ENCODE measurements at places on chromosomes 3 and 15. TPM values are rescaled to one million over a fixed set of nuclear protein-coding genes. Genes with fewer than 3 reads are reported as not detected.

The SRGAP3 gene
- 1.4 TPM for polyA plus RNA-seq

The KCNMB2 gene
- polyA plus RNA-seq, result 1.8 TPM

The LRTM1 gene
- polyA plus RNA-seq, result not detected

The ARPP19 gene
- 39.3 TPM for polyA plus RNA-seq

The KNL1 gene
- 1.3 TPM for polyA plus RNA-seq

The PRSS50 gene
- 0.07 TPM for polyA plus RNA-seq

The GPR156 gene
- 0.11 TPM for polyA plus RNA-seq

The SNX33 gene
- 18.3 TPM for polyA plus RNA-seq

The ACAN gene
- 0.11 TPM for polyA plus RNA-seq

The CBLB gene
- 20.9 TPM for polyA plus RNA-seq

The HRG gene
- not detected for polyA plus RNA-seq

The PLA2G4E gene
- polyA plus RNA-seq, result not detected

The WDR93 gene
- polyA plus RNA-seq, result 0.92 TPM

The GHSR gene
- not detected for polyA plus RNA-seq

The ALDH1A2 gene
- 15.6 TPM for polyA plus RNA-seq

The NANOGP8 gene
- not detected for polyA plus RNA-seq

The SLCO2A1 gene
- polyA plus RNA-seq, result 6.3 TPM

The LRRIQ4 gene
- polyA plus RNA-seq, result not detected

The CCR3 gene
- not detected for polyA plus RNA-seq

The IRAK2 gene
- polyA plus RNA-seq, result 0.67 TPM

The DPPA2 gene
- not detected for polyA plus RNA-seq

The ISLR gene
- polyA plus RNA-seq, result 65.8 TPM

The LPP gene
- 3.6 TPM for polyA plus RNA-seq

The CP gene
- 2.5 TPM for polyA plus RNA-seq

The HES1 gene
- 17.4 TPM for polyA plus RNA-seq

The ZNF80 gene
- not detected for polyA plus RNA-seq

The PTPN9 gene
- 9.8 TPM for polyA plus RNA-seq

The A4GNT gene
- 0.18 TPM for polyA plus RNA-seq

The IL17RB gene
- 0.46 TPM for polyA plus RNA-seq

The CD200R1L gene
- polyA plus RNA-seq, result not detected

The RASGRF1 gene
- 1.1 TPM for polyA plus RNA-seq

The KBTBD13 gene
- polyA plus RNA-seq, result 0.03 TPM

The DNAH1 gene
- 10.7 TPM for polyA plus RNA-seq

The CCR5 gene
- polyA plus RNA-seq, result 0.90 TPM

The CCR2 gene
- 2.2 TPM for polyA plus RNA-seq

The SERPINI2 gene
- 0.90 TPM for polyA plus RNA-seq

The HEMK1 gene
- polyA plus RNA-seq, result 12.6 TPM

The CACNA2D3 gene
- polyA plus RNA-seq, result 0.30 TPM

The ABHD17C gene
- 4.5 TPM for polyA plus RNA-seq

The TICRR gene
- polyA plus RNA-seq, result not detected

The HYAL1 gene
- polyA plus RNA-seq, result 14.9 TPM

The IL16 gene
- 9.3 TPM for polyA plus RNA-seq

The SEMA5B gene
- 1.5 TPM for polyA plus RNA-seq

The CHRNA7 gene
- 1.5 TPM for polyA plus RNA-seq

The ATP13A5 gene
- not detected for polyA plus RNA-seq

The SQOR gene
- 44.8 TPM for polyA plus RNA-seq

The ZKSCAN7 gene
- polyA plus RNA-seq, result 3.3 TPM

The C2CD4A gene
- polyA plus RNA-seq, result 0.46 TPM

The IL20RB gene
- 1.9 TPM for polyA plus RNA-seq

The UROC1 gene
- polyA plus RNA-seq, result not detected

The MFAP1 gene
- 18.1 TPM for polyA plus RNA-seq

The MCF2L2 gene
- 0.22 TPM for polyA plus RNA-seq

The ACP3 gene
- polyA plus RNA-seq, result 2.5 TPM

The CLDN11 gene
- polyA plus RNA-seq, result 16.4 TPM

The SERPINI1 gene
- 15.0 TPM for polyA plus RNA-seq

All from adipose tissue (tissue), 3 donors.